Activated CD8-positive, alpha-beta memory T cell treated with anti-CD3 and anti-CD28 coated beads for 1 hour (primary cell): ENCODE measurements at places on chromosomes 4 and X.

- DNase-seq = no peak
Observed at GRCh38 chrX:40663880-40664630, 16.7 kb upstream of the CXorf38 start.

- DNase-seq = no peak
Observed at GRCh38 chr4:123956204-123956603, 559.6 kb downstream of the SPRY1 start.

DNA sequence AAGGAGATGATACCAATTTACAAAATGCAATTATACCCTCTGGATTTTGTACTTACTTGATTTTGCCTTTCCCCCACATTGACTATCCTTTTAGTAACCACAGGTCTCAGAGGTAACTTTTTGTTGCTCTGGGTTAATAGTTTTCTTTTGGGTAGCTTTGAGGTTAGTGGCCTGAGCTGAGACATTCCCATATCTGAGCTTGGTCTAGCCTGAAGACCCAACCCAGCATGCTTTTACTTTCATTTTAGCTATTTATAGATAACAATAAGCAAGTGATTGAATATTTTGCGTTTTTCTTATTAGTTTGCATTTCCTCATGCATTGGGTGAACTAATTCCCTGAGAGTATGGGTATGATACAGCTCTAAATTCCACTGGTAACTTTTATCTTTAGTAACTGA, 11.8 kb downstream of the HTN1 start:
- DNase-seq = no peak

DNA sequence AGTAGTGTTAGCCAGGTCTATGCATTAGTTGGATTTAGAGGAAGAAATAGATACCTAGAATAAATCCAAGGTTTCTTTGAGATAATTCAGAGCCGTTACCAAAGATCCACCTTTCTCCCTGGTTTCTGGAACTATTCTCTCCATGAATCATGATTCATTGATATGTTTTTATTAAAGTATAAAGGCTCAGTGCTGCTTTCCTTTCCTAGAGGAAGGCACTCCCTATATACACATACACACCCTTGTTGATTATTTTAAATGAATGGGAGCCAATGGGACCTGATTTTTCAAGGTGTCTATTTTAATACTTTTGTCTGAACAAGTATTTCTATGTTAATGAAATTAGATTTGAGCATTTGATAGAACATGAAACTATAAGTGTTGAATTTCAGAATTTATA, 146.8 kb upstream of the SPRY1 start:
- DNase-seq = no peak

GRCh38 chr4:124974152-124974551, 261.6 kb upstream of the ANKRD50 start:
- DNase-seq = no peak

- no peak for DNase-seq
Observed at GRCh38 chr4:39881789-39882188, 95.9 kb downstream of the PDS5A start.

GRCh38 chr4:145812919-145813318, 125.7 kb downstream of the ZNF827 start:
- DNase-seq = no peak

DNA sequence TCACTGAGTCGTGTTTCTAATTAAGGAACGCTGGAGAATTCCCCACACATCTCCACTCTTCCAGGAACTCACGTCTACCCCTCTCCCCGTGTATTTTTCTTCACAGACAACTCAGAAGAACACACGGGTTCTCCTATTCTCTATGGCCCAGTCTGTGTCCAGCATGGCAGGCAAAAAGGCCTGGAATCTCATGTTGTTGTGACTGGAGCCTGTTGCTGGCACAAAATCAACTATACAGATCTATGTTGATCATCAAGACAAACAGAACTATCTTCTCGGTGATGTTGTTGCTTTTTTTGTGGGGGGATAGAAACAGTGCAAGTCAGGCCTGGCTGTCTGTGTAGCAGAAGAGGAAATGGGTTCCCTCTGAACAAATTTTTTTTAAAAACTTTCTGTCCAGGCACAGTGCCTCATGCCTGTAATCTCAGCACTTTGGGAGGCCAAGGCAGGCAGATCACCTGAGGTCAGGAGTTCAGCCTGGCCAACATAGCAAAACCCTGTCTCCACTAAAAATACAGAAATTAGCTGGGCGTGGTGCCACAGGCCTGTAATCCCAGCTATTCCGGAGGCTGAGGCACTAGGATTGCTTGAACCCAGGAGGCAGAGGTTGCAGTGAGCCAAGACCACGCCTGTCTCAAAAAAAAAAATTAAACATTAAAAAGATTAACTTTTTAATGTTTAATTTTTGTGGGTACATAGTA, 50.5 kb upstream of the CBR4 start:
- no peak for DNase-seq

- DNase-seq = no peak
Observed at GRCh38 chr4:104616401-104616820, 121.7 kb upstream of the CXXC4 start.
